ENCODE measurements at places on chromosomes 2 and 18.

DNA sequence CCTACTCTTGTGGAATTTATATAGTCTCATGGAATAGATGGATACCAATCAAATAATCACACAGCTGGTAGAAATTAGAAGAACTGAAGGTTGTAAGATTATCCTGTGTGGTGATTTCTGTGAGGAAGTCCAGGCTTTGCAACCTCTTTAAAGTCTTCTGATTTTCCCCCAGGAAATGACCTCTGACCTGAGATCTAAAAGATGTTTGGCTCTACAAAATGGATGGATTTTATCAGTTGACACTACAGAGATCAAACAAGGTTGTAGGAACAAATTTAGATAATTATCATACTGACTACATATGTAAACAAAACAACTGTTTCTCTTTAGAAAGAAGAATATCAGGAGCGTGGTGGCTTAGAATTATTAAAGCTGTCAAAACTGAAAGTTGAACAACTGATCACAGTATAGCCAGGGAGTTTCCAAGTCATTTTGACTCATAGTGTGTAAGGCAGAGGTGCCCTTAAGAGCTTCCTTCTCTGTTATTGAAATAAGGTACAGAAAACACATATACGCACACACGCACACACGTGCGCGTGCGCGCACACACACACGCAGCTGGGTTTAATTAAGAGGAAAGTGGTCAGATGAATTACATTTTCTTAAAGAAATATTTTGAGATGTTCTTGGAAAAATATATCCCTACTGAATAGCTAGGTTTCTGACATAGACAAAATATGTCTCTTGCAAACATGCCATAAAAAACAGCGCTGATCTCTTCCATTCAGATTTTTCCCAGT, 35.5 kb upstream of the PELI1 start:
- DNase-seq = peak; percentile 57

DNA sequence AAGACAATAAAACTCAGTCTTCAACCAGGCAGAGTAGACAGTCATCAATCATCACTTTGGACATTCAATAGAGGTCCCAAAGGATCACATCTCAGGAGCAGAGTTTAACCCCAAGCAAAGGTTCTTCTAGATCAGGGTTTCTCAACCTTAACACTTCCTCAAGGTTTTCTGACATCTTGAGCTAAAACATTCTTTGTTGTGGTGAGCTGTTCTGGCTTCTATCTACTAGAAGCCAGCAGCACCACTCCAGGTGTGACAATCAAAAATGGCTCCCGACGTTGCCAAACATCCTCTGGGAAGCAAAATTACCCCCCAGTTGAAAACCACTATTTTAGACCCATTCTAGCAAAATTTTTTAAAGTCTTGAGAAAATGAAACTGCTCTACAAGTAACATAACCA, 22.0 kb downstream of the RTTN start:
- DNase-seq = no peak

GRCh38 chr2:160210599-160211138, 10.6 kb upstream of the ITGB6 start:
- peak; percentile 70 for DNase-seq

DNA sequence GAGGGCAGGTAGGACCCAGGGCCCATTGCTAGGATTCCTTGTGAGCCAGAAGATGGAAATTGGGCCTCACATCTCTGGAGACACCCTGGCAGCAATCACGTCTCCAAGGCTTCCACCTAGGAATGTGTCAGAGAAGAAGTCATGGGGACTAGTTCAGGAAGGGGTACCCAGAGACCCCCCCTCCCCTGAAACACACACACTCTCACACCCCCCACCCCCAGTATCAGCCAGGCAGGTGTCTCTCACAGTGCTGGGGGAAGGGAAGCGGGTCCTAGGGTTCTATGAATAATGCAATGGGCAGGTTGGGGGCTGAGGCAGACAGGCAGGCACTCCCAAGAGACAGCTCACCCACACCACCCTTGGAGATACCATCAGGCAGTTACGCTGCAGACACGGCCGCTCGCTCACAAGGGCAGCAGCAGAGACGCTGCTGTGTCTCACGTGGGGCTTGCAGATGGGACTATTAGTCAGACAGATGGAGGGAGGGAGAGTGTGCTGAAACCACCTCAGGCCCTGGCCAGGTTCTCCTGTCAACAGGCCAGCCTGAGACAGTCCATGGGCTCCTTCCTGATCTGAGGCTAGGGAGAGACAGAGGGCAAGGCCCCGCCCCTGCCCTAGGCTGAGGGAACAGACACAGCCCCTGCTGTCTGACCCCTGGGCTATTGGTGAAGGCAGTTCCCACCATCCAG, 134.6 kb downstream of the CYP26B1 start:
- DNase-seq = no peak

DNA sequence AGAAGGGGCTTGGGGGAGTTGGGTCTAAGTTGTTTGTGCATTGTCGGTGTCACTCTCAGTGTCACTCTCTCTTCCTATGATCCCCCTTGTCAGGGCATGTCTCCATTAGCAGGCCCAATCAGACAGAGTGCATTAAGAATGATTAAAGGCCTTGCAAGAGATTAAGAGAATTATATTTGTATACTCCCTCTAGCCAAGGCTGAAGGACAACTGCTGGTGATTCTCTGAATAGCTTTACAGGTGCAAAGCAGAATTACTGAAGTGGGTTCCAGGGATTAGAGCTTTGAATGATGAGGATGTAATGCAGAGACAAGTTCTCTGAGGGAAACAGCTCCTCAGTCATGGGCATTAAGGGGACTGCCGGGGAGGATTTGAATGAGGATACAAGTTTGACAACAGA, 104.8 kb upstream of the LGALSL start:
- DNase-seq = no peak

DNA sequence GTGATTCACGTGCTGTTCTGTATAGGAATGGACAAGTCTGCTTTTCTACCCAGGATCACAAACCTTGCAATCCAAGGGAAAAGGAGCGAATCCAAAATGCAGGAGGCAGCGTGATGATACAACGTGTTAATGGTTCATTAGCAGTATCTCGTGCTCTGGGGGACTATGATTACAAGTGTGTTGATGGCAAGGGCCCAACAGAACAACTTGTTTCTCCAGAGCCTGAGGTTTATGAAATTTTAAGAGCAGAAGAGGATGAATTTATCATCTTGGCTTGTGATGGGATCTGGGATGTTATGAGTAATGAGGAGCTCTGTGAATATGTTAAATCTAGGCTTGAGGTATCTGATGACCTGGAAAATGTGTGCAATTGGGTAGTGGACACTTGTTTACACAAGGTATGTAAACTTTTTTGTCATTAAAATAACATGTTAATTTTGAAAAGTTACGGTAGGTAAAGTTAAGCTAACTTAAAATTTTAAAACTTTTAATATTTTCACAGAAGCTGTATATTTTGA, 33.0 kb downstream of the PPM1B start:
- DNase-seq = no peak

DNA sequence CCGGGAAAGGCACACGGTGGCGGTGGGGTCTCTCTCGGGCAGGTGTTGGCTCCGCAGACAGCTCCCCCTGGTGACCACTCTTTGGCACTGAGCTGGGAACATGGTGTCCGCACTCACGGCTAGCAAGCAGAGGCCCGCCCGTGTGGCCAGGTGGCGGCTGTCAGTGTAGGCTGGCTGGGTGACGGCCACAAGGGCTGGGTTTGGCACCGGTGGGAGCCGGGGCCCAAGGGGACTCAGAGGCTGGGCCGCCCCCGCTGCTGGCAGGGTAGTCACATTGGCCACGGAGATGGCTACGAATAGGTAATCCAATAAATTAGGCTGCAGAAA, 1071.7 kb downstream of the RPIA start:
- no peak for DNase-seq
